Urinary bladder (tissue), 4 donors: ENCODE measurements at places on chromosomes 2 and 18. TPM values are rescaled to one million over a fixed set of nuclear protein-coding genes. Genes with fewer than 3 reads are reported as not detected.

Gene PAX8
- 0.26 TPM for total RNA-seq

Gene TMEM17
- total RNA-seq: 2.6 TPM

Gene CAPN14
- 0.42 TPM for total RNA-seq

Gene STARD6
- 0.53 TPM for total RNA-seq

Gene SLC23A3
- total RNA-seq: 2.2 TPM
